ENCODE measurements at places on chromosomes 16 and 17.

DNA sequence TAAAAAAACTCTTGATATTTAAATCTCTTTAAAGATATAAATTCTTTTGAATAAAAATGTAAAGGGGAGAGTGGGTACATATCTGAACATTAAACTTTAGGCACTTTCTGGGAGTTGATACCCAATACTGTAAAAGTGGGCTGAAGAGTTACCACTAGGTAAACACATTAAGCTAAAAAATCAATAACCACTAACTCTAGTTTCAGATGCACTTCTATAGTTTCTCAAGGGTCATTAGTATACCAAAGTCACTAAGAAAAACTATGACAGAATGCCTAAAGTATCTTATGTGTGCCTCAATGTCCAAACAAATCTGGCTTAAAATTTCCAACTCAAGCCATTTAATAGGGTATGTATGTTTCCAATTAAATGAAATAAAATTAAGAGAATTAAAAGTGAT, 13.1 kb upstream of the CFDP1 start:
- DNase-seq, result no peak
- no peaks in the 10 kb centered on the region for H3K4me1 ChIP-seq
- no peak overlapping the region for H3K4me3 ChIP-seq
- no peaks in the 10 kb centered on the region for H3K27me3 ChIP-seq
- H3K27ac ChIP-seq, result no peak overlapping the region

DNA sequence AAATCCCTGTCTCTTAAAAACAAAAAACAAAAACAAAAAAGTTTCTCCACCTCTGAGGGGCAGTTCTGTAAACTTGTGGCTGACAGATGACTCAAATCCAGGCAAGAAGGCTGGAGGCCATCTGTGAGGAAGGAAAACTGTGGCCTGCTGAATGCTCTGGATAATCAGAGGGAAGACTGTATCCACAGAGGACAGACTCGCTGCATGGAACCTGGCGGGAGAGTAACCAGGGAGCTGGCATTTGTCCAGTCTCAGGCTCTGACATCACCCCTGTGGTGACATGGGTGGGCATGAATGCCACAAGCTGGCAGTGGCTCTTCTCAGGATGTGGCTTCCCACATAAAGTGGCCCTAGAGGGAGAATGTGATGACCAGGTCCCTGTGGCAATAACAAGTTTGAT, 2.8 kb upstream of the KSR1 start:
- no peak for DNase-seq
- H3K4me1 ChIP-seq, result peaks cover 3% of the 10 kb centered on the region
- no peak overlapping the region for H3K4me3 ChIP-seq
- no peaks in the 10 kb centered on the region for H3K36me3 ChIP-seq

GRCh38 chr16:23500212-23500861, 10.0 kb downstream of the GGA2 start:
- peaks cover 5% of the 10 kb centered on the region for H3K36me3 ChIP-seq
- H3K4me3 ChIP-seq, result no peak overlapping the region
- DNase-seq, result no peak
- no peak overlapping the region for H3K27ac ChIP-seq
- peaks cover 11% of the 10 kb centered on the region for H3K4me1 ChIP-seq

GRCh38 chr17:77185137-77185536, 44.4 kb downstream of the SEC14L1 start:
- no peaks in the 10 kb centered on the region for H3K36me3 ChIP-seq
- no peak overlapping the region for H3K4me3 ChIP-seq
- H3K4me1 ChIP-seq, result no peaks in the 10 kb centered on the region
- no peak for DNase-seq
- H3K27ac ChIP-seq, result no peak overlapping the region

- DNase-seq, result no peak
- no peaks in the 10 kb centered on the region for H3K27me3 ChIP-seq
- H3K4me3 ChIP-seq, result no peak overlapping the region
- H3K27ac ChIP-seq, result no peak overlapping the region
- H3K36me3 ChIP-seq, result no peaks in the 10 kb centered on the region
- H3K4me1 ChIP-seq, result peaks cover 3% of the 10 kb centered on the region
Observed at GRCh38 chr17:7058831-7059447, 15.0 kb upstream of the SLC16A11 start.

DNA sequence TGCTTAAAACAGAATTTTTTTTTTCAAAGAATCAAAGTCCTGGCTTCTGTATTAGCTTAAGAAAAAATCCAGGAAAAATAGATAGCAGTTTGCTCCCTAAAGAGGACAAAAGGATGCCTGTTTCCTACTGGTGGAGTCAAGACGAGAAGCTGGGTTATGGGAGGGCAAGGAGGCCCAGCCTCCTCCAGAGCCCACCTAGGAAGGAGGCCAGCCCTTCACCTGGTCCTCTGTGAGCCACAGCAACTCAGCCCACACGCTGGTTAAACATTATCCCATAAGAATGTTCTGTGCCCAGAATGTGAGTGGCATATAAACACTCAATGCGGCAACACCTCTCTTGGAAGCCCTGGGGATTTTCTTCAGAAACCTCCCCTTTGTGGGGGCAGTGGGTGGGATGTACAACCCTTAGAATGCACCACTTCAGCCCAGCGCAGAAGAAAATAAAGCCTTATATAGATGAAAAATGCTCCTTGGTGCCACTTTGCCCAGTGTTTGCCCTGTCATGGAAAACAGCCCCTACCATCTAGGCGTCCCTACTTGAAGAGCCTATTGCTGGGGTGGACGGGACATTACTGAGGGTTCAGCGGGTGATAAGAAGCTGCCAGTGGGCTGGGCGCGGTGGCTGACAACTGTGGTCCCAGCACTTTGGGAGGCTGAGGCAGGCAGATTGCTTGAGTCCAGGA, 48.0 kb downstream of the TEKT5 start:
- H3K36me3 ChIP-seq, result no peaks in the 10 kb centered on the region
- H3K27ac ChIP-seq, result no peak overlapping the region
- H3K4me3 ChIP-seq, result no peak overlapping the region
- H3K4me1 ChIP-seq, result no peaks in the 10 kb centered on the region

DNA sequence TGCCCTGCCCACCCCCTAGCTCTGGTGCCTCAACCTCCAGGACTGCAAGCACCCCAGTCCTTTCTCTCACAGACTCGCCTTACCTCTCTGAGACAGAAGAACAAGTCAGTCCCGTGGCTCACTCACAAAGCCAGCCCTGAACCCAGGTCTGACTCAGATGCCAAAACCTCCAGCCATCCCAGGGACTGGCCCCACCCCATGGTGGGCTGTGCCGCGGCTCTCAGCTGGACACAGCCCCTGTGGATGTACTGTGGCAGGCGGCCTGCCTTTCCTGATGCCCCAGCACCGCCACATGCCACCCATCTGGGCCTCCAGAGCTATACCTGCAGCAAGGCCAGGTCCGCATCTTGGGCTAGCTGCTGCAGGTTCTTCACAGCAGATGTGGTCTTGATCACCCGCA, 19.8 kb downstream of the MPG start:
- no peak overlapping the region for H3K27ac ChIP-seq
- no peaks in the 10 kb centered on the region for H3K27me3 ChIP-seq
- DNase-seq, result peak; percentile 72
- peaks cover 18% of the 10 kb centered on the region for H3K4me1 ChIP-seq

GRCh38 chr17:37261286-37261685, 114.5 kb upstream of the C17orf78 start:
- no peak overlapping the region for H3K27ac ChIP-seq
- H3K4me3 ChIP-seq, result no peak overlapping the region

GRCh38 chr17:5225668-5226457, 8.8 kb downstream of the SCIMP start:
- H3K27ac ChIP-seq, result no peak overlapping the region
- DNase-seq, result no peak
- no peaks in the 10 kb centered on the region for H3K27me3 ChIP-seq
- no peaks in the 10 kb centered on the region for H3K4me1 ChIP-seq
- H3K36me3 ChIP-seq, result no peaks in the 10 kb centered on the region

DNA sequence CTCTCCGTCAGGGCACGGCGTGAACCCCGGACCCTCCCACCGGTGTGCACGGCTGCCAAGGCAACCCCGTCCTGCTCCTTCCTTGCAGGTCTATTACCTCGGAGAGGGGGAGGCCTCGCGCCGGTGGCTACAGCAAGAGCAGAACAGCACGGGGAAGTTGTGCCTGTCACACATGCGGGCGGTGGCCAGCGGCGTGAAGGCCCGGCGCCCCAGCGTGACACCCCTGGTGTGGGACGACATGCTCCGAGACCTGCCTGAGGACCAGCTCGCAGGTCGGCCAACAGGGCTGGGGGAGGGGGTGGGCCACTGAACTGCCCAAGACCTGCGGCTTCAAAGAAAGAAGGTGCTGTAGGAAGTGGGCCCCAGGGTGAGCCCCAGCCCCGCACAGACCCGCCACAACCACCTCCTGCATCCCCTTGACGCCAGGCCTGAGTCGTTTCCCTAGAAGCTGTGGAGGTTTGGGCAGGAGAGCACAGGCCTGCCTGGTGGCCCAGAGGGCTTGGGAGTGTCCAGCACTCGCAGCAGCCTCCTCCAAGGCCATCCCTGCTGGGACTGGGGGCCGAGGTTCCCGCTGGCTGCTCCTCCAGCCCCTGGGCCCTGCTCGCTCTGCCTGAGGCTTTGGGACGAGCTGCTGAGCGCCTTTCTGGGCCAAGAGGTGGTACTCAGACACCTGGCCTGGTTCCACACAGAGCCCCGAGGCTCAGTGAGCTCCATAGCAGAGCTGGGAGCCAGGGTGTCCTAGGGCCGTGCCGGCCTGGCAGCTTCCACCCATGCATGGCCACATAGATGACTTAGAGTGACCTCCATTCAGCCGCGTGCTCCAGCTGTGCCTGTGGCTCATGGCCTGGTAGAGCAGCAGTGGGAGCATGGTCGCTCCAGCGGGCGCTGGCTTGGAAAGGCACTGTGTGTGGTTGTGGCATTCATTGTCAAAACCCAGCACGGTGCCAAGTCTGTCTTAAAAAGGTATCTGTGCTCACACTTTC, 14.7 kb downstream of the CYBC1 start:
- no peak for DNase-seq
- no peak overlapping the region for H3K27ac ChIP-seq
- no peaks in the 10 kb centered on the region for H3K27me3 ChIP-seq
- peaks cover 2% of the 10 kb centered on the region for H3K36me3 ChIP-seq

DNA sequence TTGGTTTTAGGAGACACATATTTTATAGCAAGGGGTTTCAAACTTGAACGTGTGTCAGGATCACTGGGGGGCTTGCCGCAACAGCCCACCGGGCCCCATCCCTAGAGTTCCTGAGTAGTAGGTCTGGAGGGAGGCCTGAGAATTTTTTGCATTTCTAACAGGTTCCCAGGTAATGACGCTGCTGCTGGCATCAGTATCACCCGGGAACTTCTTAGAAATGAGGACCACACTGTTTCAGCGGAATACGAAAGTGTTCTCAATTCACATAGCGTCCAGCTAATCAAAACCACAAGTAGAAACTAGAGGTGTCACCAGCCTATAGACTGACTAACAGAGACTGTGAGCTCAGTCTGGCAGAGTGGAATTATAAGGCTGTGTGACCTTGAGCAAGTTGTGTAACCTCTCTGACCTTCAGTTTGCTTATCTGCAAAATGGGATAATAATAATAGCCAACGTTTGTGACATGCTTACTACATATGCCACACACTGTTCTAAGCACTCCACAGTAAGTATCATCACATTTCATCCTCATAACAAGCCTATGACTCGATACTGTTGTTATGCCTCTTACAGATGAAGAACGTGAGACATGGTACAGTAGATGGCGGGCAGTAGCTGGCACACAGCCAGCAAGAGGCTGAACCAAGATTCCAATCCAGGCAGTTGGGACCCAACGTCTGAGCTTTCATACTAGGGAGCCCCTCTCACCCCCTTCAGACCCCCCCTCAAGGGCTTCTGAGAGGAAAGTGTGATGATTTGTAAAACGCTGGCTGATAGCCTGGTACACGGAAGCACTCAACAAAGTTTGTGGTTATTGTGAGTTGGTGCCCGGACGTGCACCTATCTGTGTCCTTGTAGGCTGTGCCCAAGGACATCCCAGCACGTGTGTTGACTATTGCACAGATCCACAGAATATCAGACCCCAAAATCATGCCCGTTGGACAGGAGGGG, 4.6 kb upstream of the ICAM2 start:
- no peak overlapping the region for H3K4me3 ChIP-seq
- H3K27ac ChIP-seq, result no peak overlapping the region
- no peaks in the 10 kb centered on the region for H3K4me1 ChIP-seq
- peak; percentile 28 for DNase-seq
- no peaks in the 10 kb centered on the region for H3K27me3 ChIP-seq
- H3K36me3 ChIP-seq, result no peaks in the 10 kb centered on the region

- peaks cover 3% of the 10 kb centered on the region for H3K4me1 ChIP-seq
- no peak overlapping the region for H3K4me3 ChIP-seq
- H3K27me3 ChIP-seq, result no peaks in the 10 kb centered on the region
- H3K36me3 ChIP-seq, result no peaks in the 10 kb centered on the region
Observed at GRCh38 chr17:46118964-46119363, 74.3 kb downstream of the KANSL1 start.

DNA sequence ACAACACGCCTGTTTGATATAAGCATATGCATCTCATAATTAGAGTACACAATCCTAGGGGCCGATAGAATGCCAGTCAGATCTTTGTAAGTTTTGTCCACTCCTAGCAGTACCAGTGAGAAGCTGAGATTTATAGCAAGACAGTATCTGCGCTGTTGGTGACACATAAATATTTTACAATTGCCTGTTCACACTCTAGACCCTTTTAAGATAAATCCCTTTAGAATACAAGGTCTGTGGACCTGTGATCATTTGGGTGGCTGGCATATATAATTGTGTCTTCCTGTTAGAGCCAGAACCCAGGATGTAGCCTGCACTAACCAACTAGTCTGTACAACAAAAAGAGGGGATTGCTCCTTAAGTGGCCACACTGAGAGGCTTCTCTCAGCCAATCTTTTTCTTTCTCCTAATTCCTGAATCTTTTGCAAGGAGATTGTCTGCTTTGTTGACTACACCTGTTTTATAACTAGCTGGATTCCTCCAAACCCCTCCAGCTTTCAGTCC, 74.7 kb downstream of the WIPI1 start:
- no peaks in the 10 kb centered on the region for H3K27me3 ChIP-seq
- peaks cover 43% of the 10 kb centered on the region for H3K4me1 ChIP-seq
- no peak overlapping the region for H3K4me3 ChIP-seq
- DNase-seq, result no peak
- H3K27ac ChIP-seq, result peak overlapping the region; percentile 97
- no peaks in the 10 kb centered on the region for H3K36me3 ChIP-seq

- H3K27ac ChIP-seq, result no peak overlapping the region
- no peaks in the 10 kb centered on the region for H3K27me3 ChIP-seq
- DNase-seq, result no peak
- H3K36me3 ChIP-seq, result no peaks in the 10 kb centered on the region
- H3K4me1 ChIP-seq, result peaks cover 16% of the 10 kb centered on the region
Observed at GRCh38 chr17:29178750-29179231, 1.4 kb downstream of the MYO18A start.

GRCh38 chr17:32654324-32654723, 167.5 kb downstream of the CDK5R1 start:
- H3K27ac ChIP-seq, result no peak overlapping the region
- no peak overlapping the region for H3K4me3 ChIP-seq
- H3K27me3 ChIP-seq, result no peaks in the 10 kb centered on the region
- H3K36me3 ChIP-seq, result no peaks in the 10 kb centered on the region
- DNase-seq, result no peak

GRCh38 chr17:62781356-62781755, 26.8 kb downstream of the MARCHF10 start:
- H3K27ac ChIP-seq, result no peak overlapping the region
- DNase-seq, result peak; percentile 83
- H3K36me3 ChIP-seq, result no peaks in the 10 kb centered on the region
- H3K27me3 ChIP-seq, result no peaks in the 10 kb centered on the region
- H3K4me1 ChIP-seq, result peaks cover 5% of the 10 kb centered on the region

All from fibroblast of lung (primary cell).